Aortic smooth muscle cell (primary cell): ENCODE measurements at places on chromosomes 13 and 19. TPM values are rescaled to one million over a fixed set of nuclear protein-coding genes. Genes with fewer than 3 reads are reported as not detected.

The TMEM59L gene
- 3.1 and 4.0 TPM in 2 replicates for total RNA-seq

The EPS8L1 gene
- total RNA-seq = 0.53 and 0.75 TPM in 2 replicates

The ZSWIM9 gene
- total RNA-seq = 1.4 and 2.1 TPM in 2 replicates

The CCL25 gene
- total RNA-seq = not detected in 2 replicates

The GPR12 gene
- total RNA-seq = not detected in 2 replicates

The KLK4 gene
- not detected in 2 replicates for total RNA-seq

The ELAVL3 gene
- under 0.01 TPM in 1 of 2 replicates, not detected in the other for total RNA-seq

The TYROBP gene
- total RNA-seq = not detected in 2 replicates

The ESD gene
- total RNA-seq = 89.3 and 123 TPM in 2 replicates

The SNRNP70 gene
- 143 and 151 TPM in 2 replicates for total RNA-seq

The CEBPG gene
- total RNA-seq = 16.0 and 16.6 TPM in 2 replicates

The PEG3 gene
- total RNA-seq = 2.3 and 4.4 TPM in 2 replicates

The PABPC3 gene
- total RNA-seq = 0.12 and 0.13 TPM in 2 replicates

The GPR4 gene
- 0.40 and 0.99 TPM in 2 replicates for total RNA-seq

The EBI3 gene
- total RNA-seq = not detected in 2 replicates
